Lung (tissue), 17 donors: ENCODE measurements at places on chromosomes 2 and 18. TPM values are rescaled to one million over a fixed set of nuclear protein-coding genes. Genes with fewer than 3 reads are reported as not detected.
A peak's percentile ranks its signal among the peaks of the same experiment; 100 is the strongest.

DNA sequence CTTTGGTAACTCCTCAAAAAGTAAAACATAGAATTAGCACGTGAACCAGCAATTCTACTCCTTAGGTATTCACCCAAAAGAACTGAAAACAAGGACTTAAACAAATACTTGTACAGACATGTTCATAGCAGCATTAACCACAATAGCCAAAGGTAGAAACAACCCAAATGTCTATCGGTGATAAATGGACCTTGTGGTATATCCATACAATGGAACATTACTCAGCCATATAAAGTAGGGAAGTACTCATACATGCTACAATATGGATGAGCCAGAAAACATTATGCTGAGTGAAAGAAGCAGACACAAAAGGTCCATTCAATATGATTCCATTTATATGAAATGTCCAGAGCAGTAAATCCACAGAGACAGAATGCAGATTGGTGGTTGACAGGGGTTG is 182.8 kb downstream of the DNER start:
- DNase-seq = no peak

DNA sequence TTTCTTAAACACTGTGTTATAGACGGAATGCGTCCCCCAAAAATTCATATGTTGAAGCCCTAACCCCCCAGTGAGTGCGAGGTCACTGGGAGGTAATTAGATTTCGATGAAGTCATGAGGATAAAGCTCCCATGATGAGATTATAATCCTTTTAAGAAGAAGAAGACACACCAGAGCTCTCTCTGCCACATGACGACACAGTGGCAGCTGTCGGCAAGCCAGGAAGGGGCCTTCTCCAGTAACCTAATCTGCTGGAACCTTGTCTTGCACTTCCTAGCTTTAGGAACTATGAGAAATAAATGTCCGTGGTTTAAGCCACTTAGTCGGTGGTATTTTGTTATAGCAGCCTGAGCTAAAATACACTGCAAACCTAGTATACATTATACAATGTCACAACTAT is 12.3 kb downstream of the TMEM237 start:
- DNase-seq = no peak

GRCh38 chr18:77101410-77102258 is 30.9 kb downstream of the MBP start:
- DNase-seq = no peak

GRCh38 chr2:212936572-212936971 is 214.8 kb downstream of the IKZF2 start:
- no peak for DNase-seq

- DNase-seq = peak; percentile 54
Measured at GRCh38 chr18:3874125-3874524, 424.2 kb downstream of the TGIF1 start.

GRCh38 chr18:3151399-3152264 is 68.1 kb downstream of the MYOM1 start:
- DNase-seq = peak; percentile 53

- DNase-seq = peak; percentile 87
Measured at GRCh38 chr2:152189622-152190495, 14.3 kb upstream of the STAM2 start.

GRCh38 chr2:225354281-225354774 is 45.2 kb upstream of the NYAP2 start:
- DNase-seq = no peak

DNA sequence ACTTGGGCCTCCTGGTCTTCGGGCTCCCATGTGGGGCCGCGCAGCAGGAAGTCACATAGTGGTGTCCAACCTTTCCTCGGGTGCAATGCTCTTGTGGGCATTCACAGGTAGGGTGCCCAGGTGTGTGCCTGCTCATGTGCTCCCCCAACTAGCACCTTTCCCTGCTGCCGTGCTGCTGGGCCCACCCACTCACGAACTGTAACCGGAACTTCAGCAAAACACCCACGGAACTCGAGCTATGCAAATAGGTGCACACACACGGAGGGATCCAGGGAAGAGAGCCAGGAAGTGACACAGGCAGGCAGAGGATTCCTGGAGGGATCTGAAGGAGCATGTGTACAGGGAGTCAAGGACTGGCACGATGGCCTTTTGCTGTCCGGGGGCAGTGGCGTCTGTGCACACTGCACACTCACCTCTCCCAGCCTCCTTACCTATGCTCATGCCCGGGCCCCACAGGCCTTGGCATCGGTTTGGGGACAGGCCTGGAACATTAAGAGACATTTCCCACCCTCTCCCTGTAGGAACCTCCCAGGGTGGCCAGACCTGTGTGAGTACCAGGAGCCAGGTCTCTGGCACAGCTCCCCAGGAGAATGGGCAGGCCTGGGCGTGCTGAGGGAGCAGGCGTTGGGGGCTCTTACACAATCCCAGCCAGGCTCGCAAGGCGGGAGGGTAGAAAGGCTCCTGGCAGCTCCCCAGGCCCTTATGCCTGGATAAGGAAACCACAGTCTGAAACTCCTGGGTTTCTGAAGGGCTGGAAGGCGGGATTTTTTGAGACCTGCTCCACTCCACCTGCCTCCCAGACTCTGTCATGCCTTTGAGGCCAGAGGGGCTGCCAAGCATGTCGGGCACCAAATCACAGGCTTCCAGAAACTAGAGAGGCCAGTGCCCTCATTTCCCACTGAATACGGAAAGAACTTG is 6.6 kb upstream of the PTMA start:
- peak; percentile 78 for DNase-seq

DNA sequence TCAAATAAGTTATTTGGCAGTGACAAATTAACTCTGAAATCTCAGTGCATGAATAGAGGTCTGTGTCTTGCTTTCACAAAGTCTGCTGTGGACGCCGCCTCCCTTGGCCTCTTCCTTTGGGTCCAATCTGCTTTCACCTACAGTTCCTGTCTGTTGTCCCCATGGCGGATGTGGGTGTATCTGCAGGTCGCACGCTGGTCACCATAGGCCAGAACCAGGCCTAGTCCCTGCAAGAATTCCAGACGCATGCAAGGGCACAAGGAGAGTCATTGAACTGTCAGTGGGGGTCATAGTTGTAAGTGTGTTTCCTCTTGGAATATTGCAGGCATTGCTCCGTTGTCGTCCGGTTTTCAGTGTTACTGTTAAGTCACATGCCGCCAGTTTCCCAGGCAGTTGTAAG is 7.4 kb downstream of the SOCS6 start:
- peak; percentile 50 for DNase-seq

DNA sequence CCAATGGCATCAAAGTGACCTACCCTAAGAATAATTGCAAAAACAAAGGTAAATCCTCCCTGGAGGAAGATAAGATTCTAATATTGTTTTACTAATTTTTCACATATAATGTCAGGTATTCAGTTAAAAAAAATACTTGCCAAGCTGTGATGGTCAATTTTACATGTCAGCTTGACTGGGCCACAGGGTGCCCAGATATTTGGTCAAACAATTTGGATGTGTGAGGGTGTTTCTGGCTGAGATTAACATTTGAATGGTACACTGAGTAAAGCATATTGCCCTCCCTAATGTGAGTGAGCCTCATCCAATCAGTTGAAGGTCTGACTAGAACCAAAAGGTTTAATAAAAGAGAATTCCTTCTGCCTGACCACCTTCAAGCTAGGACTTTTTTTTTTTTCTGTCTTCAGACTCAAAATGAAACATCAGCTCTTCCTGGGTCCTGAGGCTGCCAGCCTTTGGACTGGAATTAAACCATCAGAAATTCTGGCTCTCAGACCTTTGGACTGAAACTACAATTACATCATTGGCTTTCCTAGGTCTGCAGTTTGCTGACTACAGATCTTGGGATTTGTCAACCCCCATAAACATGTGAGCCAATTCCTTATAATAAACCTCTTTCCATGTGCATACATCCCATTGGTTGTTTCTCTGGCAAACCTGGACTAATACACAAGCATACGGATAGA is 65.4 kb downstream of the LDAH start:
- no peak for DNase-seq

The IL36A gene
- total RNA-seq = not detected

The MDH1 gene
- 110 TPM for total RNA-seq

The ELOA2 gene
- not detected for total RNA-seq

The CD8A gene
- 2.8 TPM for total RNA-seq

The CRYBA2 gene
- total RNA-seq = not detected

The UGT1A4 gene
- 0.21 TPM for total RNA-seq
